Regular cardiac myocyte (primary cell): ENCODE measurements at places on chromosomes 6 and 20. TPM values are rescaled to one million over a fixed set of nuclear protein-coding genes. Genes with fewer than 3 reads are reported as not detected.

WTAP gene
- total RNA-seq = 103 and 125 TPM in 2 replicates

UBE2C gene
- total RNA-seq = 7.9 and 46.4 TPM in 2 replicates

NNAT gene
- total RNA-seq = 0.19 TPM in 1 of 2 replicates, not detected in the other

TP53INP2 gene
- total RNA-seq = 1.2 and 1.7 TPM in 2 replicates

PCSK2 gene
- total RNA-seq = not detected in 2 replicates
